GDM1 (cell line): ENCODE measurements at places on chromosomes 16 and 17.

DNA sequence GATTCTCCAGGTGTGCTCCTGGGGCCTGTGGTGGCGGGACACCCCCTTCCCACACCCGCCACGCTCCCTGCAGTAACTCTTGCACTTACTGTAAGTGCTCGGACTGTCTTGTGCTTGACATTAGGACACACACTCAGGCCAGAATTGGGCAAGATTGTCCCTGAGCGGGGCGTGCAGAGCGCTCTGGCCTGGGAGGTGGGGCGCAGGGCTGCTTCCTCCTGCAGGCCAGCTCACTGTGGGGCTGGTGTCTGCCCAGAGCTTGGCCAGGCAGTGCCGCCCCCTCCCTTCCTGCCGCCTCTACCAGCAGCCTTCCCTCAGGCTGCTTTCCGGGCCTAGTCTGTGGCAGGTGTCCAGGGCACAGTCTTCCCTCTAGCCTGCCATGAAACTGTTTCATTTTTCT lies 6.1 kb upstream of the ATP6V0C start:
- no peak for DNase-seq

DNA sequence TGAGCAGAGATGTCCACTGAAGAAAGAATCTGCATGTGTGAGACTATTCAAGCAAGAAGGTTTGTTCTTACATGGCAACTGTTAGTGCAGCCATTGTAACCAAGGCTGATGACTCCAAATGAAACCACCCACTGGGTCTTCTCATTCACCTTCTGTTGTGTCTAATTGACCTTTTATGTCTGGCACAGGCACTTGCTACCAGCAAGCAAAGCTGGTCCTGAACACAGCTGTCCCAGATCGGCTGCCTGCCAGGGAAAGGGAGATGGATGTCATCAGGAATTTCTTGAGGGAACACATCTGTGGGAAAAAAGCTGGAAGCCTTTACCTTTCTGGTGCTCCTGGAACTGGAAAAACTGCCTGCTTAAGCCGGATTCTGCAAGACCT lies 3.6 kb downstream of the CDC6 start:
- DNase-seq: no peak

DNA sequence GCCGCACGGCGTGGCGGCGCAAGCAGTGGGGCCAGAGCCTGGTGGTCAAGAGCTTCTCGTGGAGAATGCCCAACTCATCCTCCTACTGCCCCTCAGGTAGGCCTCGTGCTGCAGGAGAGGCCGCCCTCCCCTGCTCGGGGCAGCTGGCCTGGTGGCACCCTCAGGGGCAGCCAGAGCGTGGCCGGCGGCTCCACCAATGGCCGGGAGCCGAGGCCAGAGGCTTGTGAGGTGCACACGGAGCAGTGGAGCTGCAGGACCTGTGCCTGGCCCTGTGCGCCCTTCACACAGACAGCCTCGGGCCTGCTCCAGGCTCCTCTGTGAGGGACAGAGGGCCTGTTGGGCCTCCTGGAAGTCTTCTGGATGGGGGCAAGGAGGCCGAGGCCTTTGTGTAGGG lies 85.5 kb downstream of the NPIPB11 start:
- DNase-seq: no peak

- DNase-seq: no peak
These were observed 100.6 kb upstream of the TOX3 start for GRCh38 chr16:52647588-52647987.

- DNase-seq: no peak
These were observed 41.2 kb downstream of the TMC5 start for GRCh38 chr16:19458722-19459379.

- DNase-seq: no peak
These were observed 30.0 kb downstream of the APPBP2 start for GRCh38 chr17:60496041-60496440.

GRCh38 chr16:27721531-27722181 lies 171.7 kb downstream of the KATNIP start:
- no peak for DNase-seq

- no peak for DNase-seq
These were observed 747.5 kb upstream of the EEF2KMT start for GRCh38 chr16:5845046-5845445.

- no peak for DNase-seq
These were observed 21.2 kb downstream of the CHMP6 start for GRCh38 chr17:81012574-81013447.

GRCh38 chr17:5769593-5770354 lies 185.5 kb upstream of the NLRP1 start:
- no peak for DNase-seq

DNA sequence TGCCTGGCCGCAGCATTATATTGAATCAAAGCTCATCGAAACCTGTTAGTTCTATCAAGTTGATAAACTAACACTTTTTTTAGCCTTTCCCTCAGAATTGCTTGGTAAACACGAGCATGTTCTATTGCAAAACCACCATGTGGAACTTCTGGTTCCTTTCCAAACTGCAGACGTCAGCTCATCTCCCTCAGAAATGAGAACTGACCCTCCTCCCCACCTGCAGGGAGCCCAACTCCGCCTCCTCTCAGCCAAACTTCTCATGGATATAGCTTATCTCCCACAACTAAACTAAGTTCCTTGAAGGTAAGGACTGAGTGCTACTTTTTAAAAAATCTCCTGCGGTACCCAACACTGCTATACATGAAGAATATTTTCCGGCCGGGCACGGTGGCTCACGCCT lies 6.7 kb downstream of the SHMT1 start:
- no peak for DNase-seq

GRCh38 chr17:80834893-80835275 lies 156.8 kb upstream of the CHMP6 start:
- DNase-seq: no peak

GRCh38 chr17:8867361-8867981 lies at the start of gene PIK3R6:
Gene PIK3R6, minus strand, starts transcription at chr17:8867674. Its CDS starts 17,880 bp downstream, at chr17:8849794.
- DNase-seq: peak; percentile 60

DNA sequence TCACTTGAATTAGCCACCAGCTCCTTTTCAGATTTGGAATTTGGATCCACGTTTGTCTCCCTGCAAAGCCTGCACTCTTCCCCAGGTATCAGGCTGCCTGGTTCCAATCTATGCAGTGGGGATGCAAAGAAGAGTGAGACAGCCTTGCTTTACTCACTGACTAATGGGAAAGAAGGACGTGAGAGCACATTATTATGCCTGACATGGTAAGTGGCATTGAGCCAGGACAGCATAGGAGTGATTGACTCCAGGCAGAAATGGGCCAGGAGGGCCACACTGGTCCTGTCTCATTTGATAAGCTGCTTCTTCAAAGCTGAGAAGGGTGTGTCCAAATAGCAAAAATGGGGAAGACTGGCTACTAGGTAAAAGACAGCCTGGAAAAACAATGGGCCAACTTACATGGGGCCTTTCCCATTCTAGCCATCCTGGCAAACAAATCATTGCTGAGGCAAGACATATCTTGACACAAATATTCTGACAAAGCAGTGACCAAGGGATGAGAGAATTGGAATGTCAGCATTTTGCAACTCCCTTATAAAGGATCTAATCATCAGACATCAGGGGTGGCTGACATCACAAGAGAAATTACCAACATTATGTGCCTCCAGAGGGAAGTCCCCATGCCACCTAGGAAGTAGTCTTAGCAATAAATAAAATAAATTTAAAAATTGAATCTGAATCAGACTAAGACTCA lies 38.6 kb downstream of the CDH11 start:
- no peak for DNase-seq

GRCh38 chr17:58285422-58285810 lies 4.7 kb upstream of the MPO start:
- no peak for DNase-seq

DNA sequence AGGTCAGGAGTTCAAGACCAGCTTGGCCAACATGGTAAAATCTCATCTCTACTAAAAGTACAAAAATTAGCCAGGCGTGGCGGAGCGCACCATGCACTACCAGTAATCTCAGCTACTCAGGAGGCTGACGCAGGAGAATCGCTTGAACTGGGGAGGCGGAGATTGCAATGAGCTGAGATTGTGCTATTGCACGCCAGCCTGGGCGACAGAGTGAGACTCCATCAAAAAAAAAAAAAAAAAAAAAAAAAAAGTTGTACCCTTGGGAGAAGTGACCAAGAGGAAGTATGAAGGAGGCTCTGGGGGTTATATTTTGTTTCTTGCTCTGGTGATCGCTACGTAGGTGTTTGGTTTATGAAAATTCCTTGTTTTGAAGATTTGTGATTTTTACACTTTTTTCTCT lies 66.3 kb downstream of the LITAF start:
- no peak for DNase-seq

DNA sequence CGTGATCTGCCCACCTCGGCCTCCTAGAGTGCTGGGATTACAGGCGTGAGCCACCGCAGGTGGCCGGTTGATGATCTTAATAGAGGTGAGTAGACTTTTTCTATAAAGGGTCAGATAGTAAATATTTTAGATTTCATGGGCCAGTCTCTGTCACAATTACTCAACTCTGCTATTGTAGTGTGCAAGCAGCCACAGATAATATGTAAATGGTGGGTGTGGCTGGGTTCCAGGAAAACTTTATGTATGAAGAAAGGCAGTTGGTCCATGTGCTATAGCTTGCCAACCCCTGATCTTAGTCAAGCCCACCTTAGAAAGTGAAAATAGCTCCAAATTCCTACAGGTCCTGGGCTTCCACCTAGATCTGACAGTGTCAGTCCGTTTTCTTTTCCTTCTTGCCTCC lies 94.9 kb upstream of the PMFBP1 start:
- no peak for DNase-seq

GRCh38 chr16:30953511-30954124 lies 3.9 kb upstream of the SETD1A start:
- DNase-seq: peak; percentile 64
